ENCODE measurements at places on chromosomes 5 and 9.

DNA sequence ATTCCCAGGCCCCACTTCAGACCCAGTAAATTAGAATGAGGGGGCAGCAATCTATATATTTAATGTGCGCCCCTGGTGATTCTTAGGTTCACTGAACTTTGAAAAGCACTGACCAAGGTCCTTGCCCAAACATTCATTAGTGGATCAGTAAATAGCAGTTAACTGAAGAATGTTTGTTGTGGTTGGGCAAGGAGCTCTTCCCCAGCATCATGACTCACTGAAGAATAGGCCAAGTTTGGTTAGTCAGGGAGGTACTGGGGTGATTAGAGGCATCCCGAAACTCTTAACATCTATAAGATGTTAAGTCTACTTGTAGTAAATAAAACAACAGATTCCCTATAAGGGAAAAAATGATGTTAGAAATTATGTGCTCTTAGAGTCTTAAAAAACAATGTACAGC is 833 bp upstream of the MROH2B start:
- no peak for DNase-seq

DNA sequence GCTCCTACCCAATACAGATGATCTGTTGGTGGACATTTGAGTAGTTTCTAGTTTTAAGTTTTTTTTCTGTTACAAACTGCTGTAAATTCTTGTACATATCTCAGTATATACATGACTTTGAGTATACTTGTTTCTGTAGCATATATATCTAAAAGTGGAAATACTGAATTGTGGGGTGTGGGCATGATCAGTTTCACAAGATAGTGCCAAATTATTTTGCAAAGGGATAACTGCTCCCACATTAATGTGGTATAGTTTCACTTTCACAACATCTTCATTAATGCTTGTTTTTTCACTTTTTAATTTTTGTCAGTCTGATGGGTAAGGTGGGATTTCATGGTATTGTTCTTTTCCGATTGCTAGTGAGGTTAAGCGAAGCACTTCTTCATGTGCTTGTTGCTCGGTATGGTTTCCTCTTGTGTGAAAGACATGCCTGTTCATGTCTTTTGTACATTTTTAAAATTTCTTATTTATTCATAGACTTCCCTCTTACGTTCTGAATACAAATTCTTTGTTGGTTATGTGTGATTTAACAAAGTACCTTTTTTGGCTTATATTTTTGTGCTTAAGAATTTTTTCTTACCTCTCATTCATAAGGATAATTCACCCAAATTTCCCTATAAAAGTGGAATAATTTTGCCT is 103.5 kb downstream of the CDC42SE2 start:
- no peak for DNase-seq

DNA sequence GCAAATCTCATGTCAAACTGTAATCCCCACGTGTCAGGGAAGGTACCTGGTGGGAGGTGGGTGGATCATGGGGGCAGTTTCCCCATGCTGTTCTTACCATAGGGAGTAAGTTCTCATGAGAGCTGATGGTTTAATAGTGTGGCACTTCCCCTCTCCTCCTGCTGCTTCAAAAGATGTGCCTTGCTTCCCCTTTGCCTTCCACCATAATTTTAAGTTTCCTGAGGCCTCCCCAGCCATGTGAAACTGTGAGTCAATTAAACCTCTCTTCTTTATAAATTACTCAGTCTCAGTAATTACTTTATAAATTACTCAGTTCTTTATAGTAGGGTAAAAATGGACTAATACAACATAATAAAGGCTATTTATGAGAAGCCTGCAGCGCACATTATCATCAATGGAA is 7.1 kb upstream of the CNTRL start:
- no peak for DNase-seq

DNA sequence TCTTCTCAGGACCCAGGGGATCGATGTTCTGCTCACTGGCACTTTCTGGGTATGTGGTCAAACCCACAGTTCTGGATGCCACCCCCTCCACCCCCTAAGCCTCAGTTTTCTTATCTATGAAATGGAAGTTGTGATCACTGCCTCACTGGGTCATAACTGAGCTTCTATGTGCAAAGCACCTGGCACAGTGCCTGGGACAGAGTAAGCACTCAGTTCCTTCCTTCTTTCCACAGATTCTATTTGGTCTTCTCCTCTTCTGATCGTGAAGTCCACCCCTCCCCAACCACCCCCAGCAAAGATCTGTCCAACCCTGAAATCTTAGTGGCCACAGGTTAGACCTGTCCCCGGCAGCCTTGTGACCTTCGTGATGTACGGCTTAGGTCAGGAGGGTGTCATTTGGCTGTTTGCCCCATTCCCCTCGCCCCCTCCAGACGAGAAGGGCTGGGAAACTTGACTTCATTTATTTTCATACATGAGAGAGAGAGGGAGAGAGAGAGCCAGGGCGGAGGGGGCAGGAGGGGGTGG is 181.4 kb downstream of the FGF18 start:
- DNase-seq: no peak

DNA sequence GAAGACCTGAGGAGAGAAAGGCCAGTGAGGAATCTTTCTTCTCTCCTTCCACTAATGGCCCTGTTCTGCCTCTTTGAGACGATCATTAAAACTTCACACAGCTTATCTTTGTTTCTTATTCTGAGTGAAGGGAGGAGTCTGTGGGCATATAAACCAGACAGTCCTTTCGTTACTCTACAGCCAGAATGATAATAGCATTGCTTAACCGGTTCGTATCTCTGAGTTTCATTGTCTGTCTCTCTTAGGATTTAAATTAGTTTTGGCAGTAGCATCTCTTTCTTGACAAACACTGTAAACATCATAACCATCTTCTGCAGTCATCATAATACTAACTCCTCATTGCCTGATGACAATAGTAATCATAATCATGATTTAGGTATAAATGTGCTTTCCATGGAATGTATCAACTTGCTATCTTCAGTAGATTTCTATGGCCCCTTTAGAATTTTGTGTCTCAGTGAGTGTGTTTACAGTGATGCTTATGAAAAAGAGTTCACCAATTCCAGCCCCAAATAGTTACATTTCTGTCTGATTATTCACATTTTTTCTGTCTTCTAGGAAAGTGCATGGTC is 618.8 kb upstream of the KLF4 start:
- no peak for DNase-seq

GRCh38 chr5:93378073-93378472 is 202.9 kb downstream of the NR2F1-AS1 start:
- DNase-seq: no peak

GRCh38 chr9:83039303-83039702 is 23.6 kb downstream of the RASEF start:
- no peak for DNase-seq

GRCh38 chr9:105436783-105437182 is 11.1 kb upstream of the FSD1L start:
- no peak for DNase-seq

- no peak for DNase-seq
Measured at GRCh38 chr5:37971483-37972024, 131.7 kb upstream of the GDNF start.

DNA sequence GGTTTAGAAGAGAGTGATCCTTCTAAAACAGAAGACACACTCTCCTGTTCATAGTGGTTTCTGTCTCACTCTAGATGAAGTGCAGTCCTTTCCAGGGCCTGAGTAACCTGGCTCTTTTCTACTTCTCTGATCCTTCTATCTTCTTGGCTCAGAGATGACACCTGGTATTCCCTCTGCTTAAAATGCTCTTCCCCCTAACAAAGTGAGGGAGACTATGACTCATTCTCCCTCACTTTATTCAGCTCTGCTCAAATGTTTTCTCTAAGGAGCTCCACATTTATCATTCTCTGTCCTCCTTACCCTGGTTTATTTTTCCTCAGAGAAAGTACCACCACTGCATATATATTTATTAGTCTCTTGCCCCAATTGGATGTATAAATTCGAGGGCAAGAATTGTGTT is 24.6 kb downstream of the TUT7 start:
- DNase-seq: no peak

GRCh38 chr5:61030163-61030482 is 85.1 kb downstream of the NDUFAF2 start:
- no peak for DNase-seq

- DNase-seq: no peak
Measured at GRCh38 chr5:60604771-60605170, 95.2 kb downstream of the DEPDC1B start.

DNA sequence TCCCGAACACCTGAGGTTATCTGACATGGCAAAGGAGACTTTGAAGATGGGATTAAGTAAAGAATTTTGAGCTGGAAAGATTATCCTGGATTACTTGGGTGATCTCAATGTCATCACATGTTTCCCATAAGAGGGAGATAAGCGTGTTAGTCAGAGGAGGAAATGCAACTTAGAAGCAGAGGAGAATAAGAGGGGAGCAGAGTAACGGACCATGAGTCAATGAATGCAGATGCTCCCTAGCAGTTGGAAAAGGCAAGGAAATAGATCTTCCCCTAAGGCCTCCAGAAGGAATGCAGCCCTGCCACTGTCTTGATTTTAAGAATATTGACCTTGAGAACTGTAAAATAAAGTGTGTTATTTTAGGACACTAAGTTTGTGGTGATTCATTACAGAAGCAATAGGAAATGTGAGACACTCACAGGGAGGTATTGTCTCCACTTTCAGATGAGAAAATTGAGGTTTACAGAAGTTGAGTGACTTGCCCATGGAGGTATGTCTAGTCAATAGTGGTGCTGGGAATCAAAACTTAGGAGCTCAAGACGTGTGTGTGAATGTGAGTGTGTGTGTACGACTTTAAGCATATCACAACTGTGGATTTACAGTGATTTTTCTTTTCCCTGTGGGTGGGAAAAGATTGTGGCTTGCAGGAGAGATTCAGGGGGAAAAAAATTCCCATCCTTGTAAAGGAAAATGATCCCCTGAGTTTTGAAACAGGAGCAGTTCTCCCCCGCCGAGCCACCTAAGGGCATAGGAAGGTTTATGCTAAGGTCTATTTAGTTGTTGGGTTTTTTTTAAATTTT is 125.3 kb downstream of the TRIM32 start:
- DNase-seq: no peak

GRCh38 chr9:125343518-125344275 is 82.1 kb downstream of the GAPVD1 start:
- no peak for DNase-seq

DNA sequence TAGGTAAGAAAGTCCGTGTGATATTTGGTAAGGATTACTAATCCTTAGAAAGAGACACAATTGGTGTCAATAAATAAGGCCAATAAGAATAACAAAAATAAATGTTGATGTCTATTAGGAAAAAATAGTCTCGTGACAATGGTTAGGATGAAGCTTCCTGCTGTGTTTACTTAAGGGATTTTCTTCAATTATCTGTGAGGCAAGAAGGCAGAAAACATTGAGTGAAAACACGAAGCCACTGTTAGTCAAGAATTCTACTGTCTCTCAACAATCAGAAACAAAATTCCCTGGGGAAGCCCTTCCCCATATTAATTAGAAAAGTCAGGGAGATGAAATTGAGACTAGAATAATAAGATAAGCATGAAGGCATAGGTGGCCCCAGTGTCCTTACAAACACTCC is 149.0 kb downstream of the SYK start:
- DNase-seq: no peak

- no peak for DNase-seq
Measured at GRCh38 chr5:83956386-83956785, 235.7 kb upstream of the HAPLN1 start.

DNA sequence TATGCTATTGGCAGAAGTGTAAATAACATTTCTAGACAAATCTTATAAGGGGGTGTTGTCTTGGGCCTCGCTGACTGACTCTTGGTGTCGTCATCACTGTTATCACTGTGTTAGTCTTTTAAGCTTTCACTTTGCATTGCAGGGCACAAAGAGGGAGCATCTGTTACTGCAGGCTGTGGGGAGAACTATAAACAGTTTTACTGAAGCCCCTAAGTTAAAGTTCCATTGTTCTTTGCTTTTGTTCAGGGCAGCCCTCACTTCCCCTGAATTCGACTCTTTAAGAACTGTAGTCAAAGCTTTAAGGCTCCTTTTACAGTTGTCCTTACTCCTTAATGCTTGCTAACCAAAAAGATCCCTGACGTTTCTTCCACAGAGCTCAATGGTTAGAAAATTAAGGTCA is 605.0 kb downstream of the RAB3C start:
- DNase-seq: no peak

- DNase-seq: no peak
Measured at GRCh38 chr5:88899096-88899737, 16.2 kb upstream of the MEF2C start.

DNA sequence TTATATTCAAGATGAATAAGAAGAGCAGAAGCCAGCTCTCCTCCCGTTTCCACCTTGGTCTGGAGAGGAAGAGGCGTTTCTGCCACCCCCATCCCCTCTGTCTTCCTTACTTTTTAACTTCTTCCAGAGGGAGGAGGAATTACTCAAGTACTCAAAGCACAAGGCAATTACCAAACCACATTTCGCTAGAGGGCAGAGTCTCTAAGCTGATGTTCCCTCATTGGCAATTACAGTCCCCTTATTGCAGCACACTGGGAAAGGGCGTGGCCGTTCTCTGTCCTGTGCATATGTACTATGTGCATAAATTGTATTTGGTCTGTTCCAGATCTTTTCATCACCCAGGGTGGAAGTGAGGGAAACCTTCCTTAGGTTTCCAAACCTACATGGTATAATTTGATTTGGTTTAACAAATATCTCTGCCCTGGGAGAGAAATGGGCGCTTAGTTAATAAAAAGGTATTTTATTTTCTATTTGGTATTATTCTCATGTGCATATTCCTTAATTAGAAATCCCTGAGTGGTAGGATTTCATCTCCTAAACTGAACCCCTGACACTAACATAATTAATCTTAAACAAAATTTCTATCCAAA is 29.8 kb upstream of the ALDOB start:
- no peak for DNase-seq

DNA sequence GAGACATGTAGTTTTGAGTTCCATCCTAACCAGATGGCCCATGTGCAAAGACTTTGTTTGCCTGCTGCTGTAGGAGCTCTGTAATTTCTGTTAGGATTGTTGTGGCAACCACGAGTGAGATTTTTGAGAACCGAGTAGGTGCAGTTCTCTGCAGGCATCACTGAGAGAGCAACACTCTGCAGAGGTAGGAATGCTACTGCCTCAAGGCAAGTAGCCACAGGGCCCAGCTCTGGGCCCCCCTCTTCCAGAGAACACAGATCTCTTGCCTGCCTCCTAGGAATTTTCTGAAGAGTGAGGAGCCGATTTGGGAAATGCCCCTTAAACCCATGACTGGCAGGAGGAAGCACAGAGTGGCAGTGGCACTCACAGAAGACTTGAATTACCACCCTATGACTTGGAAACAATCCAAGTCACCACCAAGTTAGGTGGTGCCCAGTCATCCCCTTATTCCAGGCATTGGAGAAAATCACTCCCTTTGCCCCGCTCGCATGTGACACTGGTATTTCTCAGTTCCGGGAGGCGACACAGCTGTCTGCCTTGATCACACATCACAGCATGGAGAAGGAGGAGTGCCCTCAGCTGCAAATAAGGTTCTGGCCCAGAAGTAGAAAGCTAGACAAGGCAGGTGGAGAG is 52.5 kb upstream of the SLC2A8 start:
- no peak for DNase-seq

- no peak for DNase-seq
Measured at GRCh38 chr5:105397749-105398148, 1835.2 kb upstream of the NUDT12 start.
